GM12892 (cell line): ENCODE measurements at places on chromosomes 5 and 9.

- no peak for DNase-seq
These were observed 129.0 kb downstream of the ICE1 start for GRCh38 chr5:5551499-5551898.

DNA sequence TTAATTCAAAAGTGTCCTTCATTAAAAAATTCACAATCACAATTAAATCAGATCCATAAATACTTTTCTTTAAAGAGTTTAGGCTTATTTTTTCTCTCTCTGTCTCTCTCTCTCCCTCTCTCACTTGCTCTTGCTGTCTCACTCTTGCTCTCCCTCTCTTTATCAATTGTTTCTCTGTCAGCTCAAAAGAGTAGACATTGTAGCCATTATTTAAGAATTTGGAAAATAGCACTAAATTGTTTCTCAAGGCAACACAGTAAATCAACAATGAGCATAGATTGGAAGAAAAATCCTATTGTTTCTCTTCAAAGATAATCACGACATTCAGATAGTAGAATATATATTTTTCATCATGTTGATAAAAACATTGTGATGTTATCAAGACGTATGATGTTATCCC lies 1114.0 kb downstream of the PTPRD start:
- DNase-seq = no peak

- no peak for DNase-seq
These were observed 382 bp upstream of the CDKN2B start for GRCh38 chr9:22009506-22009867.

- DNase-seq = no peak
These were observed 661.2 kb upstream of the SEMA6A start for GRCh38 chr5:117235786-117236185.

GRCh38 chr5:12237837-12238575 lies 333.8 kb upstream of the CTNND2 start:
- DNase-seq = no peak
